ENCODE measurements at places on chromosomes 16 and 17. TPM values are rescaled to one million over a fixed set of nuclear protein-coding genes. Genes with fewer than 3 reads are reported as not detected.

DNA sequence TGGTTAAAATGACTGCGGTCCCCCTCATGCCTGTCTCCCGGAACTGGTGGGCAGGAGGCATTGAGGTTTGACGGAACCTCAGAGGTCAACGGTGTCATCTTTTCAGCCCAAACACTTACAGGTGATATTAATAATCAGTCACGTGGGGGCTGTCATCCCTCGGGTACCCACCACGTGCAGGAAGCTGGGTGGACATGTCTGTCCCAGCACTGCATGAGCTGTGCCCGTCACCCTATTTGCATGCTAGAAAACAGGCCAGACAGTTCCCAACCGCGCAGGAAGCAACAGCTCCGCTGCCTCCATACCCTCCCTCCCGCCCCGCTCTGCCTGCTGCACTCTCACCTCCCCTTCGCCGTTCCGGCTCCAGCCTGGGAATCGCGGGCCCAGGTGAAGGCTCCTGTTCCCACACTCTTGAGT, 1.4 kb downstream of the SYNGR3 start:
- no peak for DNase-seq

DNA sequence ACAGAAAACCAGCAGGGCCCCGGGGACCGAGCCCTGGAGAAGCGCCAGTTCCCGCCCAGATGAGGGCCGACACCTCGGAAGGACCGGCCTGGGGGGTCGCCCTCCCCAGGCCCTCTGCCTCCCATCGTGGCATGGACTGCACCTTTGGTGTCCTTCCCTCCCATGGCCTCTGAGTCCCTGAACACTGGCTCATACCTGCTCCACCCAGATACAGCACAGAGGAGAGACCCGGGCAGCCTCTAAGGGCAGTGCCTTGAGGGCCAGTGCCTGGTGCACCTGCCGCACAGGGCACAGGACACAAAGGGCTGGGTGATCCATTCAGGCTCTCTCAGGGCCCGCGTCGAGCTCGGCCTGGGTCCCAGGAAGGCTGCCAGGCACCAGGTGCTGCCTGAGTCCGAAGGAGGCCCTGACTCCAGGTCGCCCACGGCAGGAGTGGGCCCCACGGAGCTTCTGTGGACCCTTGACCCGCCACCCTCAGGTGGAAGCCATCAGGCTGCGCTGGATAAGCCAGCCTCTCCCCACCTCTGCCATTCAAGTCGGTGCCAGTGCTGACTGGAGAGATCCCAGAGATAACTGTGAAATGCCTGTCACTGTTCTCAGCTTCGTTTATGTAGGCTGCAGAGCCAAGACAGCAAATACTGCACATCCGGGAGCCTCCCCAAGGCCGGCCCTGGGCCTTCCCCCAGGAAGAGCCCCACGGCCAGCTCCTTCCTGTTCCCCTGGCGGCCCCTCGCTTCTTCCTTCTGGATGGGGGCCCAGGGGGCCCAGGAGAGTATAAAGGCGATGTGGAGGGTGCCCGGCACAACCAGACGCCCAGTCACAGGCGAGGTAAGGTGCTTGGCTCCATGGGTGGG, at the start of gene ZG16B:
TSS of gene ZG16B (plus strand) at position 803 of the 854 bp plus-strand sequence. CDS start 139 bp downstream, outside the sequence.
- no peak for DNase-seq

DNA sequence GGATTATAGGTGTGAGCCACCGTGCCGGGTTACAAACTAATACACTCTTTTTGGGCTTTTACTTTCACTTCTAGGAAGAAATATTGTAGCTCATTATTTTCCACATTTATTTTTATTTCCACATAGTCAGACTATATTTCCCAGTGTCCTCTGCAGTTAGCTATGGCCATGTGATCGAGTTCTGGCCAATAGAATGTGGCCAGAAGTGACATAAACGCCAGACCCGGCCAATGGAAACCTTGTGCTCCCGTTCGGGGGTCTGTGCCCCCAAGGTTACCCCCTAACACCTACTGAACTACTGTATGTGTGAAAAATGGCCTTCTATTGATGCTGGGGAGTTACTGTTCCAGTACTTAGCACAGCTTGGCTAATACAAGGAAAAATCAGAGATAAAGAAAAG, 13.2 kb upstream of the RPTOR start:
- no peak for DNase-seq

GRCh38 chr16:24101431-24101830, 154.7 kb upstream of the CACNG3 start:
- no peak for DNase-seq

DNA sequence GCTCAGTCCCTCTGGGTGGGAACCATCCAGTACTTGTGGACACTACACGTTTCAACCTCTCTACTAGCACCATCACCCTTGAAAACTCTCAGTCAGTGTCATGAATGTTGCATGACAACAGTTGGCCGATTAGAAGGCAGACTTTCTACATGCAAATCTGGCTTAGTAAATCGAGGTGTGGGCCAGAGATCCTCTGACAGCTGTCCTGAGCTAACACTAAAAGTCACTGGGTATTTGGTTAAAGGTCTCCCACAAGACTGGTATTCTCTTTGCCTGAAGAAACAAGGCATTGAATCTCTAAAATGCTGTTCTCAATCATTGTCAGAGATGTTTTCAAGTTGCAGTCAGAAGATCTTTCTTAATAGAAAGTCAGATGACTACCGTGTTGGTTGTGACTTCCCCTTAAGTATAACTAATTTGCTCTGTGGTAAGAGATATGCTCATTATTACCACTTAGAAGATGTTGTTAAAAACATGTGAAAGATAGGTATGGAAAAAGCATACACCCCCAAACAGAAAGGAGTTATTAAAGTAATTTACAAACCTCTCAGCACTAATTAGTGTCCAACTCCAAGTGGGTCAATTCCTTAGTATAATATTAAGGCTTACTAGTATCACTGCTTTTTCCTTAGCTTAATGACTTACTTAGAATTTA, 62.3 kb downstream of the WNT3 start:
- DNase-seq = no peak

DNA sequence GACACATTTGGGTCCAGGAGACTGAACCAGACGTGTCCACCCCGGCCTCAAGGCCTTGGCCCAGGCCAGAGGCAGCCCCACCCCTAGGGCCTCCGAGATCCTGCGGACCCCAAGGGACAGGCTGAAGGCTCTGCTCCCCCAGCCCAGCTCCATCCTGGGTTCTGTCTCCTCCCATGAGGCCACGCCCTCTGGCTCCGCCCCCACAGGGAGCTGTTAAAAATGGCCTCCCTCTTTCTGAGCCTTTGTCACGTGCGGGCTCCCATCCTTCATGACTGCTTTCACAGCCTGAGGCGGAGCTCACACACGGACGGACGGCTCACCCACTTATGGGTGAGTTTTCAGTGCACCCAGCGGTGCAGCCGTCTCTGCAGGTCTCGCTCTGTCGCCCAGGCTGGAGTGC, 6.5 kb upstream of the CACNA1H start:
- DNase-seq = no peak

DNA sequence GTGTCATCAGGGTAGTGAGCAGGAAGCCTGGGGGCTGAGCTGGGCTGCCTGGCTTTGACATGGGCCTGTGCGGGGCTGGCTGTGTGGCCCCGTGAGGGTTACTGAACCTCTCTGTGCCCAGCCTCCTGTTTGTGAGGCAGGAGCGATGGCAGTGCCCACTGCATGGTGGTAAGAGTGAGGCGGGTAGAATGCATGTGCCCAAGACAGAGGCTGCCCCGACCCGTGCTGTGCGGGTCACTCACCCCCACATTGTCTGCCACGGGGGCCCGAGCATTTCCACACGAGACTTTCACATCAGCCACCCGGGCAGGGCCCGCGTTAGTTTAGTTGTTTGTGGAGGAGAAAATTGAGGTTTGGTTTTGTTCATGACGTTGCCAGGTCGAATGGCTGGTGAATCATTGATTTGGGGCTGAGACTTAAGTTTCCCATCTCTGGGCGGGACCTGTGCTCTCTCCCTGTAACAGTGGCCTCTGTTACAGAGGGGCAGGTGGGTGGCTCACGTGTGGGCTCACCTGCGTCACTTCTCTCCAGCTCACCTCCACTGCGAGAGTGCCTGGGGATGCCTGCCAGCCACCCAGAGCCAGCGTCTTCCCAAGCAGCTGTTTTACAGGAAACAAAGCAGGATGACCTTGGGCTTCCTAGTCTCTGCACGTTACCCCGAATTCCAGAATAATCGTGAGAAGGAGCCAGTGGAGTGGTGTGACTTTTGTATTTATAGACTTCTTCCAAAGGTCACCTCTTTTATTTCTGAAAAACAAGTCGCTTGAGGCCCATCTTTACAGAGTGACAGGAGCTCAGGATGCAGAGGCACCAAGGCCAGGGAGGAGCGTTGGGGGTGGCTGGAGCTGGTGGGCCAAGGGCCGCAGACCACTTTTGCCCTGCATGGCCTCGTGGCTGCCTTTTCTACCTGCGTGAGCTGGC, 150.6 kb downstream of the RPTOR start:
- peak; percentile 40 for DNase-seq

DNA sequence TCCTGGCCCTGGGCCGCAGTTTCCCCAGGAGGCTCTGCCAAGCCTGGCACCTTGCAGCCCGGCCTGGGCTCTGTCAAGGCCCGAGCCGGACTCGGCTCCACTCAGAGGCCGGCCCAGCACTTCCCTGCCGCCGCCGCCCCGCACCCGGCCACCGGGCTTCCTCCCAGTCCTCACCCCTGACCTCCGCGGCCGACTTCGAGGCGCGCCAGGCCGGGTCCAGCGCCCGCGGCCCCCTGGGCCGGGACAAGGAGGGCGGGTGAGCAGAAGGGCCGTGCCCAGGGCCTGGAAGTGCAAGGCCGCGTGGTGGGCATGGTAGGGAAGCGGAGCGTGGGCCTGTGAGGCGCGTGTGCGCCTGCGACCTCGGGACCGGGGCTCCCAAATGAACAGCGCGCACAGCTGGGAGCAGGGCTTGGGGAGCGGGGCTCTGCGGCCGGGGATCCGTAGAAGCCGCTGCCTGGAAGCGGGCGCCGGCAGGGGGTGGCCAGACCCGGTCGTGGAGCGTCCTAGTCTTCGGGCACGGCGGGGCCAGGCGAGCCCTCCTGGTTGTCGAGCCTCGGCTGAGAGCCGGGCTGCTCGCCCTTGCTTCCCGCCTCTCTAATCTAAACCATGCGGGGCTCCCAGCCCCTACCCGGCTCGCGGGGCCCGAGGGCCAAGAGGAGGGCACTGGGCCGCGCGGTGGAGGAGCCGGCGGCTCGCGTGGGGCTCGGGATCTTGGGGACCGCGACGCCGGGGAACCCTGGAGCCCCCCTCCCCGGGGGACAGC, 503 bp upstream of the TBX4 start:
- DNase-seq = no peak

GRCh38 chr16:19478505-19478904, 43.4 kb downstream of the GDE1 start:
- DNase-seq = no peak

The CHST5 gene
- 0.13 TPM for total RNA-seq

The RDM1 gene
- total RNA-seq = not detected

Measured in dermis microvascular lymphatic vessel endothelial cell (primary cell).